CD4-positive, alpha-beta T cell (primary cell): ENCODE measurements at places on chromosomes 7 and 10. TPM values are rescaled to one million over a fixed set of nuclear protein-coding genes. Genes with fewer than 3 reads are reported as not detected.

The VGF gene
- total RNA-seq = not detected

The CC2D2B gene
- total RNA-seq = not detected

DNA sequence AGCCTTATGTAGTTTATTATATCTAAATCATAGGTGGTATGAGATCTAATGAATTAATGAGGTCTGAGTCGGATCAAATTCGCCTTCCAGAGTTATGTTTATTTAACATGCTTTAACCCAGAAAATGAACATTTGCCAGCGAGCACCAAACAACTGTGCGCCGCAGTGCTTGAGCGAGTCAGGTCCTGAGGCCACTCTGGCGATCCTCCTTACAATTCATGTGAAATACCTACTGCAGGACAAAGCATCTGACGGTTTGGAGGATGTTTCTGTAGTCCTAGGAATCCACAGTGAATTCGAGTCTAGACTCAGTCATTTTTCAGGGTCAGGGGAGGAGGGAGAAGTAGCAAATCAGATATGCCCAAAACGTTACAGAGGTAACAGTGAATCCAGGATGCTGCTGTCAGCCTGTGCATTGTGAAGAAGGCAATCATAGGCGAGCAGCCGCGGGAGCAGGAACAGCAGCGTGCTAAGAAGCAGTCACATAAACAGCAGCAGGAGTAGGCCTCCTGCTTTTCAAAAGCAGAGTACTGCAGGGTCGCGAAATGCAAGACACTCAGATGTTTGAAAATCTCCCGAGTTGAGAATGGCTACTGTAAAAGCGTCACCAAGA lies 120.2 kb downstream of the CACNB2 start:
- DNase-seq = no peak
- H3K4me3 ChIP-seq = no peak overlapping the region

- no peak overlapping the region for H3K4me3 ChIP-seq
- DNase-seq = peak; percentile 22
- no peaks in the 10 kb centered on the region for H3K4me1 ChIP-seq
These were observed 113.2 kb upstream of the DGKB start for GRCh38 chr7:15015545-15016314.

GRCh38 chr7:157150882-157151281 lies 12.2 kb downstream of the UBE3C start:
- no peak for DNase-seq
- peaks cover 14% of the 10 kb centered on the region for H3K36me3 ChIP-seq
- H3K27me3 ChIP-seq = no peaks in the 10 kb centered on the region
- H3K4me1 ChIP-seq = peaks cover 45% of the 10 kb centered on the region
- H3K27ac ChIP-seq = no peak overlapping the region

DNA sequence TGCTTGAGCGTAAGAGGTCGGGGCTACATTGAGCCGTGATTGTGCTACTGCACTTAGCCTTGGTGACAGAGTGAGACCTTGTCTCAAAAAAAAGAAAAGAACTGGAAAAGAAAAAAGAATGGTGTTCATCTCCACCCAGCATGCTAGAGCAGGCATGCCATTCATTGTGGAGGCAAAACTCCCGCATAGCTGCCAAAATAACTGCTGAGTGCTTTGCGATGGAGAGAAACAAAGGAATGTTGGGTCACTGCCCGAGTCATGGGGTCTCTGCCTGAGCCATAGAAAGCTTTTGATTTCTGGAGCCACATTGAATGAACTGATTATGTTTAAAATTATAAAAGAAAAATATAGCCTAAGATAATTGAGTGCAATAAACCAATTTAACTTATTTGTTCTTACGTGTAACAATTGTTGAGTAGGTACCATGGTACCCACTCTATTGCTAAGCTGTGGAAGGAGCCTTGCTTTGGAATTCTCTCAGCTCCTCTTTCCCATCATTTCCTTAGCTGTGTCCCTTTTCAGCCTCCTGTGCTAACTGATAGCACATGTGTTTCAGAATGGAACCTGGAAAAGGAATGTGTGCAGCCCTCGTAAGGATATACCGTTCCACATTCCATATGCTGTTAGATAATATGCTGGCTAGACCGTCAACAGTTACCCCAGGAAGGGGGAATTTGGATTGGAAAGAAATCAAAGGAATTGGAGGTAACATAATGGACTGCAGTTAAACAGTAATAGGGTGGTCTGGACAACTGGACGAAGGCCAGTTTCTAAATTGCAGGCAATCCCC lies 99.0 kb downstream of the KIAA1217 start:
- no peak overlapping the region for H3K27ac ChIP-seq
- no peak overlapping the region for H3K4me3 ChIP-seq
- no peak for DNase-seq
- no peaks in the 10 kb centered on the region for H3K27me3 ChIP-seq
- H3K4me1 ChIP-seq = no peaks in the 10 kb centered on the region

DNA sequence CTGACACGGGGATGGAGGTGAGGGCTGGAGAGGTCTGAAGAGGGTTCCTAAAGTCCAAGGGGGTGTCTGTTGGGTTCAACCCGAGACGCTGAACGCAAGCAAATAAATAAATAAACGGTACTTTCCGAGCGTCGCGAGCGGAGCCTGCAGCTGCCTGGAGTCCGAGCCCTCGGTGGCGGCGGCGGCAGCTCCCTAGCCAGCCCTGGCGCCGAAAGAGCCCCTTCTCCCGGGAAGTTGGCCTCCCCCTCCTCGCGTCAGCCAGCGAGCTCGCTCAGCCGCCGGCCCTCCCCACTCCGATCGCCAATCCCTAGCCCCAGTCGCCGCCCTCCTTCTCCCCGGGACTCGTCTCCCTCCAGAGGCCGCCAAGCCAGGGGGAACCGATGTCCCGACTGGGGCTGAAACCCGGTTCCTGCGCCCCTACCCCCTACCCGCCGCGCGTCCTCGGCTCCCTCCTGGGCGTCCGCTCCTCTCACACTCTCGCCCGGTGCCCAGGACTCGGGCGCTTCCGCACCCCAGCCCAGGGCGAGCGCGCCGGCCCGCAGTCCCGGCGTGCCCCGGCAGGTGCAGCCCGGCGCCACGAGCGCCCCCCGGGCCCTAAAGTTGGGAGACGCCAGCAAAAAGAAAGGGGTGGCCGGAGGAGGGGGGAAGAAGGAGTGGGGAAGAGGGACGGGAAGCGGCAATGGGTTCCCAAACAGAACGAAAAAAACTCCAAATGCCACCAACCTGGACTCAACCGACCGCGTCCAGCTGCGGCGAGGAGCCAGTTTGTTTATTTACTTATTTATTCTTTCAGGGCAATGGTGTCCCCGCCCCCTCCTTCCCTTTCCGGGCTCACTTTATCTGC lies at the start of gene GFRA1:
TSS of gene GFRA1 (minus strand) at position 767 of the 844 bp plus-strand sequence. CDS start 1,177 bp downstream, outside the sequence.
- no peaks in the 10 kb centered on the region for H3K36me3 ChIP-seq
- H3K27me3 ChIP-seq = peaks cover 26% of the 10 kb centered on the region
- H3K4me3 ChIP-seq = no peak within 1 kb of the TSS
- no peak for DNase-seq
- H3K27ac ChIP-seq = no peak within 1 kb of the TSS

GRCh38 chr10:104076743-104077160 lies 8.9 kb downstream of the COL17A1 start:
- H3K4me3 ChIP-seq = no peak overlapping the region
- H3K4me1 ChIP-seq = peaks cover 2% of the 10 kb centered on the region
- H3K27me3 ChIP-seq = no peaks in the 10 kb centered on the region
